ENCODE measurements at places on chromosomes 11 and 22. TPM values are rescaled to one million over a fixed set of nuclear protein-coding genes. Genes with fewer than 3 reads are reported as not detected.

RNH1 gene
- 315 TPM for total RNA-seq

GGTLC3 gene
- total RNA-seq, result not detected

MALAT1 gene
- total RNA-seq, result 797 TPM

CRACR2B gene
- 9.5 TPM for total RNA-seq

C11orf86 gene
- total RNA-seq, result not detected

CD3D gene
- total RNA-seq, result not detected

XPNPEP3 gene
- total RNA-seq, result 6.4 TPM

APOA4 gene
- total RNA-seq, result not detected

SLC22A8 gene
- total RNA-seq, result not detected

CTR9 gene
- 19.0 TPM for total RNA-seq

DCHS1 gene
- 23.9 TPM for total RNA-seq

Data from mammary microvascular endothelial cell (primary cell).